SJSA1 (cell line): ENCODE measurements at places on chromosomes 6 and 20. TPM values are rescaled to one million over a fixed set of nuclear protein-coding genes. Genes with fewer than 3 reads are reported as not detected.

- DNase-seq, result peak; percentile 81
Measured at GRCh38 chr20:51661609-51662178, 106.5 kb downstream of the ATP9A start.

DNA sequence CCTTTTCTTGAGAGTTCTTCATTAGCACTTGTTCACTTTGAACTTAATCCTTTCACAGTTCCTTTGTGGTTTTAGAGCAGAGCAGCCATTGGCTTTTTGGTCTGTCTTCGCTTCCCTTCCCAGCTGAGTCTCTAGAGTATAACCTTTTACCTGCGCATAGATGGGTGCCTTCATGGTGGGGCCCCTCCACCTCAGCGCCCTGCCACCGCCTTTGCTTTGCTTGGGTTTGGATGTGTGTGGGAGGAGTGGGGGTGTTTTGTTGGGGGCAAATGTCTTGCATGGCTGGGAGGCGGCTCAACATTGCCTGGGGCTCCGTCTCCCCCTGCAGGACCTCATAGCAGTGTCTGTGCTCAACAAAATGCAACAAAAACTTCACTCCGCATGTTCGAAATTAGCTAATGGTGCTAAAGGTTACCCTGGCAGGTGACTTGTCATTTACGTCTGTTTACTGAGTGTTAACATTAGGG lies 11.9 kb downstream of the PYGB start:
- no peak for DNase-seq

C6orf132 gene
- total RNA-seq, result not detected in 2 replicates

ERVFRD-1 gene
- not detected in 2 replicates for total RNA-seq
